Activated CD4-positive, alpha-beta T cell treated with anti-CD3 and anti-CD28 coated beads for 48 hours (primary cell): ENCODE measurements at places on chromosomes 3 and 15.
A peak's percentile ranks its signal among the peaks of the same experiment; 100 is the strongest.

- no peak for DNase-seq
Measured at GRCh38 chr3:107271787-107272387, 105.4 kb upstream of the CCDC54 start.

- DNase-seq, result no peak
Measured at GRCh38 chr3:105158286-105158685, 208.4 kb upstream of the ALCAM start.

GRCh38 chr3:188686324-188686723 is 485.4 kb upstream of the TPRG1 start:
- no peak for DNase-seq

DNA sequence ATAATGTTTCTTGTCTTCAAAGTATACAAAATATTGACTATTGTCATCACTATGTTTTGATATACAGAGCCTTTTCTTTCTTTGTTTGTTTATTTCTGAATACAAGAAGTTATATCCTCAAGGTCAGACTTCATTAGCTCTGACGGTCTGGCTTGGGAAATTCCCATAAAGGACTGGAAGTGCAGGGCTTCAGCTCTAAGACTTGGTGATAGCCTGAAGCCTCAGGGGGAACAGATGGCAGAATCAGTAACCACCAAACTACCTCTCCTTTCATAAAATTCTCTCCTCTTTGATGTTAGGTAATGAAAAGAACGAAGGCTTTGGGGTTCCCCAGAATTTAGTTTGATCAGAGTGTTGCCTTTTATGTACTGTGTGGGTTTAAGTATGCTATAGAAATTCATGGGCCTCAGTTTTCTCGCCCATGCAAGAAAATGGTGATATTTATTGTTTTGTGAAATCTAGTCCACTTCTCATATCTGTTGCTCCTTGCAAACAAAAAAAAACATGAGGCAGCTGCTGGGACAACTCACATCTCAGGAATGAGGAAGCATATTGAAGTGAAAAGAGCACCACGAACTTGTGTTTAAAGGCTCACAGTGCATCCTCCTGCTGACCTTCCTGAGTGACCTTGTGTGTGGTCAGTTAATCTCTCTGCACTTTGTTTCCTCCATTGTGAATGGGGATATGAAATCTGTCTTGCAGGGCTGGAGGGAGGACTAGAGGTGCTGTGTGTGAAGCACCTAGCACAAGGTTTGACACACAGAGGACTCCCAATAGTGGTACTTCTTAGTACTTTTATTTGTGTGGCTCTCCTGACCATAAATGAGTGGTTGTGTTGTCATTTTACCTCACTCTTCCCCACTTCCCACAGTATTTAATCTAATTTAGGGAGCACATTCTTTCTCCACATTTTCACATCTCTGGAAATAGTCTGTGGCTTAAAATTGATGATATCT is 569.8 kb upstream of the IL12A start:
- DNase-seq, result no peak

GRCh38 chr3:139108253-139108969 is 63.7 kb upstream of the PRR23C start:
- DNase-seq, result no peak

DNA sequence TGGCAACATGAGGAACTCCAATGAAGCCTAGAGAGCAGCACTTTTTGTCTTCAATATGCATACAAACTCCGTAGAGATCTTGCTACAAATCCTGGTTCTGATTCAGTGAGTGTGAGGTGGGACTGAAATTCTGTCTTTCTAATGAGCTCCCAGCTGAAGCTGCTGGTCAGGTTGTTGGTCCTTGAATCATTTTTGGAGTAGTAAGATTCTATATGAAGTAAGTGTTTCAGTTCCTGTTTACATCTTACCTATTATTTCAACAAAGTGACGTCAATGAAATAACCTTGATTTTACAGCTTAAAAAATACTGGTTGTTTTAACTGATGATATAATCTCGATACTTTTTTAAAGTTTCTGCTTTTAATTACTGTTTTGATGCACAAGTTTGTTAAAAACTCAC is 33.9 kb downstream of the SHQ1 start:
- DNase-seq, result no peak

DNA sequence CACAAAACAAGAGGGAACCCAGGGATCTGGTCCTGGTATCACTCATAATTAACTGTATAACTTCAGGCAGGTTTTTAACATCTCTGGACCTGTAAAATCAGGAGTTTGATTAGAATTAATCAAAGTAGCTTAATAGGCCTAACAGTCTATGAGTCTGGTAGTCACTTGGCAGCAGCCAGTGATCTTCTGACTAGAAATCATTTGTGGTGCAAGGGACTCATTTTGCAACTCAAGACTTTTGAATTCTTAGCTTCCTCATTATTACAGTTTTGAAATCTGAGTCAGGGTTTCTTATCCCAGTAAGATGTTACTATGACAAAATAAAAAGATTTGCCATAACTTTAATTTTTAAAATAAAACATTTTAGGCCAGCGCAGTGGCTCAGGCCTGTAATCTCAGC is 70.8 kb downstream of the TMCC1 start:
- no peak for DNase-seq

DNA sequence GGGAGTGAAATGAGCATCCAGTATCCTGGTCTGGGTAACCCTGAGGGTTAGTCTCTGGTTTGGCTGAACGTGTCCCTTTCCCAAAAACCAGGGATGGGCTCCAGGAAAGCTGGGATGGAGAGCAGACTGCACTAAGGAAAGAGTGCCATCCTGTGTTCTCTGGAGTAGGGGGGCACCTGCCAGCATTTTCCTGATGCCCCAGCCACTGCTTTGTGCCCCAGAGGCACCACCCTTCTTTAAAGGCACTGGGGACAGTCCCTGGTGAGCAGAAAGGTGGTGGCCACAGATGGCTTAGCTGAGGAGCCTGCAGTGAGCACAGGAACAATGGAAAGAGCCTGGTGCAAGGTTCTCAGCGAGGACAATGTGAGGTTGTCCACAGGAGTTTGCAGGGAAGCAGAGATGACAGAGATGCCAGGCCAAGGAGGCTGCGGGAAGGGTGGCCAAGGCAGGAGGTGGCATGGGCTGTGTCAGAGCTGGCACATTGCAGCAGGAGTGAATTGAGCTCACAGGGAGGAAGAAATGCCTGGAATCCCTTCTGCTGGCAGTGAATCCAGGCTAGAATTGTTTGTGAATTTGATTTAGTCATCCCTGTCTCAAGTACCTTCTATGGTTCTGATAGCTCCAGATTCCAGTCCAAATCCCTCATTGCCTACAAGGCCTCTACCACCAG is 39.9 kb downstream of the AMOTL2 start:
- DNase-seq, result no peak

DNA sequence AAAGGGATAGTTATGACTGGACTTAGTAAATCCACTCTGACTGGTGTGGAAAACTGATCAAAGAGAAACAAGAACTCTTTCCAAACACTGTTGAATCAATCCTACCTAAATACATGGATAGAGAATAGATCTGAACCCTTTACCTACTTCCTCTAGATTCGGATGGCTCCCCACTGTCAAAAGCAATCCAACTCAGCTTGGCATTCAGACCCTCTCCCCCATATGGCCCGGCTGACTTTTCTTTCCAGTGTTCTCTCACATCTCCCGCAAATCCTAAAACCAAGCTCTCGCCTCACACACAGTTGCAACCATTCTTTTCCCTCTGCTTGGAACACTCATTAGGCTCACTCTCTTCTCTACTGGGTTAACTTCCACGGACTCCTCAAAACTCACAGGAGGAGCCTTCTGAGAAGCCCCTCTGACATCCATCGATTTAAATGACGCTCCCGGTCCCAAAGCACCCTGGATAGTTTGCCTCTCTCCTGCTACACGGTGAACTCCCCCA is 639 bp downstream of the SPICE1 start:
- no peak for DNase-seq

DNA sequence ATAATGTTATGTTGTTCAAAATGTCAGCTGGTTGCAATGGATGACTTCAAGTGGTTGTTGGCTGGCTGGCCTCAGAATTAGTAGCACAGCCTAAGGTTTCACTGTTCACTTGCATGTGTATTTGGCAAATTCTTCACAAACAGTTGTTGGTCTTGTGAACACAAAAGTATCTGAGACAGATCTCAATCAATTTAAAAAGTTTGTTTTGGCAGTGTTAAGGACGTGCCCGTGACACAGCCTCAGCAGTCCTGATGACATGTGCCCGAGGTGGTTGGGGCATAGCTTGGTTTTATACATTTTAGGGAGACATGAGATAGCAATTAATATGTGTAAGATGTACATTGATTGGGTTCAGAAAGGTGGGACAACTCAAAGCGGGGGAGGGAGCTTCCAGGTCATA is 436.0 kb downstream of the AGBL1 start:
- no peak for DNase-seq

- DNase-seq, result peak; percentile 52
Measured at GRCh38 chr3:58307639-58308215, 1.4 kb downstream of the HTD2 start.

DNA sequence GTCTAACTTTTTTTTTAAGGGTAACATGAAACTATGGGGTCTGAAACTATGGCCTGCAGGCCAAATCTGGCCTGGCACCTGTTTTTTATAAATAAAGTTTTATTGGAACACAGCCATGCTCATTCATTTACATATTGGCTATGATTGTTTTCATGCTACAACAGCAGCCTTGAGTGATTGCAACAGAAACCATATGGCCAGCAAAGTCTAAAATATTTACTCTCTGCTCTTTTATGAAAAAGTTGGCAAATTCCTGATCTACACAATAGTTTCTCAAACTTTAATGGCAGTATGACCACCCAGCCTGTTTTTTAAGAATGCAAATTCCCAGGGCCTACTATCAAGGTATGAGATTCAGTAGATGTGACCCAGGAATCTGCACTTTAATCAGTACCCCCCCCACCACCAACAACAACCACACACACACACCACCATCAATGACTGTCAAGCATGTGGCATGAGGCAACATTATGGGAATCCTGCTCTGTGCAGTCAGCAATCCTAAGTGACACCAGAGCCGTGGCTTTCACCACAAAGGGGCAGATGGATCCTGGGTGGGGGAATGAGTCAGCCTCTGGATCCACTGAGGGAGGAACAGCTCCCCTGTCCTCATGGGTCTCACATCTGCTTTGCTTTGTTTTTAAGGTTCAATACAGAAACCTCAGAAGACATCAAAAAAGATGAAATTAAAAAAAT is 142.8 kb downstream of the NTRK3 start:
- no peak for DNase-seq

GRCh38 chr3:58683466-58683865 is 16.9 kb upstream of the FAM3D start:
- peak; percentile 58 for DNase-seq

- DNase-seq, result no peak
Measured at GRCh38 chr3:58485801-58486435, 6.0 kb upstream of the KCTD6 start.

- DNase-seq, result no peak
Measured at GRCh38 chr3:155804323-155804722, 1.8 kb downstream of the C3orf33 start.

- DNase-seq, result no peak
Measured at GRCh38 chr3:106635271-106635670, 742.0 kb upstream of the CCDC54 start.

DNA sequence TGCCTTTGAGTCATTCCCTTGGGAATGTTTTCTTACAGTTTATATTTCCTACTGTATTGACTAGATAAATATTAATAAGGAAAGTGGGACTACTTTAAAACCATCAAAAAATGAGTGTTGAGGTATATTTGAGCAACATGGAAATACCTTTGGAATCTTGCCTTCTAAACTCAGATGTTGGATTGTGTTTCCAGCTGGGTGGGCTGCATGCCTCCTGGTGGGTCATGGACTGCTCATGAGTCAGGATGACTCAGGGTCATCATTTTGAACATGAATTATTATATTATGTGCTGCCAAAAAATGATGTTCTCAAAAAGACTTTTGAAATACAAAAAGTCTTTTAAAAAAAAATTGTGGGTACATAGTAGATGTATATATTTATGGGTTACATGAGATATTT is 41.1 kb upstream of the APH1B start:
- DNase-seq, result no peak

DNA sequence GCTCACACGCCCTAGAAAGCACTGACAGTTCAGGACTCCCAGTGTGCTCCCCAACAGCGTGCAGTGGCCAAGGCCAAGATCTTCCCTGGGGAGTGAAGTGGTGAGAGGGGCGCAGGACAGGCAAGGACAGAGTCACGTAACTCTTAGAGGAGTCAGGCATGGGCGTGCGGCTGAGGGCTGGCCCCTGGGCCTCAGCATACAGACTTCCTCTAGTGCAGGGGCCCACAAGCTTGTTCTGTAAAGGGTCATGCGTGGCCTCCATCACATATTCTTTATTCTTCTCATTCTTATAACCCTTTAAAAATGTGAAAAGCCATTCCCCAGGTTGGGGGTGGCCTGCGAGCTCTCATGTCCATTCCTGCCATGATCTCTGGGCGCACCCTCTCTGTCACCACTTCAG is 25.2 kb downstream of the TMEM43 start:
- no peak for DNase-seq

GRCh38 chr3:133711013-133711412 is 35.2 kb upstream of the TF start:
- no peak for DNase-seq

DNA sequence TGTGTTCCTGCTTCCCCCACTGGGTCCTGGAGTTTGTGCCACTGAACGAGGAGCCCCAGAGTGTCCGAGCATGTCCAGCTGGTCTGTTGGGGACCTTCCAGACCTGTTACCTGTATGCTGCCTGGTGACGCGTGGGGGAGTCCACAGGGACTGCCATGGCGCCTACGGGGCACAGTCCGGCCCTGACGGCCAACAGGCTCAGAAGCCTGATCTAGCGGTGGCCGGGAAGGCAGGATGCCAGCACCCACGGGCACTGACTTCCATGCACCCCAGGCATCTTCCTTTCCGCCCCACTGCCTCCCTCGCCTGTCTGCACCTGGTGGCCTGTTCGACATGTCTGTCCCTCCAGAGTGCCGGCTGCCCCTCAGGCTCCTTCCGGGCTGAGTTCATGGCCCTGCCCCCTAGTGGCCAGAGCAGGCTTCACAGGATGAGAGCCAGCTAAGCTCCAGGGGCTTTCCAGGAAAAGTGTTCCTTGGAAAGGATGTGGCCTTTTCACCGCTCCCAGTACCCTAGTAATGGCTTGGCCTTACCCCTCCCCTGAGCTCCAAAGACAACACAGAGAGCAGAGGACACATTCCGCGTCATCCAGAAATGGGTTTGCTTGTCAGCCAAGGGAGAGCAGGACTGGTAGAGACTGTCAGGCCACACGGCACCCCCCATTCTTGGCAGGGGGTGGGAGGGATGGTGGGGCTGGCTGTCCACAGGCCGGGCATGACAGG is 35.7 kb downstream of the NGRN start:
- DNase-seq, result peak; percentile 77

- no peak for DNase-seq
Measured at GRCh38 chr15:70580286-70580685, 183.1 kb downstream of the UACA start.

GRCh38 chr15:66138892-66139590 is 114.5 kb downstream of the MEGF11 start:
- no peak for DNase-seq

- DNase-seq, result no peak
Measured at GRCh38 chr3:189630767-189631372, 319 bp upstream of the TP63 start.

GRCh38 chr15:78509726-78510312 is 2.4 kb downstream of the HYKK start:
- no peak for DNase-seq

- DNase-seq, result no peak
Measured at GRCh38 chr3:53236112-53236841, 19.5 kb downstream of the TKT start.
